Stimulated activated CD8-positive, alpha-beta memory T cell treated with anti-CD3 and anti-CD28 coated beads, Interleukin-15, amount 100 ng/mL, for 48 hours (primary cell): ENCODE measurements at places on chromosomes 4 and X.

DNA sequence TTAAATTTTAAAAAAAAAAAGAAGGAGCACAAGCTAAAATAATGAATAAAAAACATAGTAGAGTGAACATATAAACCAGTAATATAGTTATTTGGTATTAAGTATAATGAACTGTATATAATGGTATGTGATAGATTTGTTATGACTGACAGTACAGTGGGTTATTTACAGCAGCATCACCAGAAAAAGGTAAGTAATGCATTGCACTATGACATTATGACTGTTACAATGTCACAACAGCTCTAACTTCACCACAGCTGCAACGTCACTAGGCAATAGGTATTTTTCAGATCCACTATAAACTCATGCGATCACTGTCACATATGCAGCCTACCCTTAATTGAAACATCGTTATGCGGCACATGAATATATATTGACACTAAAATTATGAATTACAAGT lies 72.5 kb downstream of the COX7B2 start:
- no peak for DNase-seq

GRCh38 chr4:1855333-1856070 lies 454 bp downstream of the LETM1 start:
- no peak for DNase-seq

GRCh38 chr4:86892636-86892960 lies 376 bp upstream of the C4orf36 start:
- DNase-seq = no peak

DNA sequence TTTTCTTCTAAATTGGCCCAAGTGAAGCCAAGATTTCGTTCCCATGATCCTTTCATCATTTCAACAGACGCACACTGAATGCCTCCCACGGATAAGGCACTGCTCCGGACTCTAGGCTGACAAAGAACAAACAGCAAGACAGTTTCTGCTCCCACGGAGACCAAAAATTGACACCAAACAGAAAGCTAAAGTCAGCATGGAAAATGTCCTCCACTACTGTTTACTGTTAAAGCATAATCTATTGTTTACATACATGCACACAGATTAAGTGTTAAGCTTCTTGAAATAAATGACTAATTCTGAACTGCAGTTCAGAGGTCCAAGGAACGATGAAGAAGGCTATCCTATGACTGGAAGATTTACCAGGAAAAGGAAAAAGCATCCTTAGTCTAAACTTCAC lies 199.6 kb downstream of the AASDH start:
- DNase-seq = no peak

DNA sequence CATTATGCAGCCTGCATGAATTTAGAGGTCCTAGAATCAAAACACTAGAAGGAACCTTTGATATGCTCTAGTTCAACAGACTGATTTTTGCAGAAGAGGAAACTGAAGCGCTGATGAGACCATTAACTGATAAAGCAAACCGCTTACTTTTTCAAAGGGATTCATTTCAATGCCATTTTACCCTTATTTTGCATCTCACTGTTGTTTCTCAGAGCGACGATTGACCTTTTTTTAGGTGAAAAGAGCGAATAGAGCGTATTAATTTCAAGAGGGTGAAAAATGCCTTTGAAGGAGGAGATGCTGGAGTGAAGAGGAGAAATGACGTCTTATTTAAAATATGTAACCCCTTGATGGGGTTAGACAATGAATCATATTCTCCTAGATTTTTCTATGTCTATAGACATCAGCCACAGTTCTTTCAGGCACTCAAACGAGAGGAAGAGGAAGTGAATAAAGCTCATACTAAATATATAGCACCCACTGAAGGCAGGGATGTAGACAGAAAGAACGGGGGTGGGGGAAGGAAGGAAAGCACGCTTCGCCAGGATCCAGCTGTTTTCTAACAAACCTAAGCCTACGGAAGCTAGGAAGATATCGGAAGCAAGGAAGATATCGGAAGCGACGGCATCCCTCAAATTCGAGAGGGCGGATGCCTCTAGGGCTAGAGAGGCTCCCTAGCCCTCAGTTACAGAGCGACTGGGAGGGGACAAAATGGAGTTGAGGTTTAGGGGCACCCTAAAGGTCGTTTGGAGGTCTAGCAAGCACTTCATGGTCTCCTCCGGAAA lies 848 bp downstream of the ACSL4 start:
- DNase-seq = no peak

DNA sequence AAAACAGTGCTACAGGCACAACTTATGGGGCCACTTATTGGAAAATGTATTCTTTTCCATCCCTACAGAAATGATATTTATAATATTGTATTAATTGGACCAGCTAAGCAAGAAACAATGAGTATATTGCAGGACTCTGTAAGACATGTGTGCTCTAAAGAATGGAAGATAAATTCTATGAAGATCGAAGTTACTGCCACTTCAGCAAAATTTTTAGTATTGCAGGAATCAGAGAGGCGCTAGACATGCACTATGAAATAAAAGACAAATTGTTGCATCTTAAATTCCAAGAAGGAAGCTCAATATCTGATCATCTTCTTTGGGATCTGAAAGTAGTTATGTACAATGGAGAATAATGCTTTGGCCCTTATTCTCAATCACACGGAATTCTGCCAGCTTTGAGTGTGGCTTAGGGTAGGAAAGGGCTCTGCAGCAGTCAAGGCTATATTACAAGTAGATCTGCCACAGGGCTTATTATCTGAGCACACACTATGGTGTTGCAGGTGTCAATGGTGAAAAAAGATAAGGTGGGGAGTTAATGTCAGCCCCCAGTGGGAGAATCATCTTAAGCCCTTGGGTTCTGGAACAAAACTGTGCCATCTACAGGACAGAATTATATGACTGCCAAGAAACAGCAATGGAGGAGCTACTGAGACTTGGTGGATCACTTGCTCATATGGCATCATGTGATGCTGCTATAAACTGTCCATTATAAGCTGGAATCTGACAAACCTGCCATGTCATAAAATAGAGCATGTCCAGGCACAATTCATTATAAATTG lies 334.0 kb upstream of the NDST3 start:
- no peak for DNase-seq

GRCh38 chr4:165355900-165356300 lies 22.9 kb upstream of the CPE start:
- DNase-seq = no peak
